ENCODE measurements at places on chromosomes 5 and 9.

GRCh38 chr9:9729082-9729481, 883.7 kb downstream of the PTPRD start:
- no peak for DNase-seq

- no peak for DNase-seq
These were observed 57.8 kb upstream of the C5orf46 start for GRCh38 chr5:147963948-147964693.

DNA sequence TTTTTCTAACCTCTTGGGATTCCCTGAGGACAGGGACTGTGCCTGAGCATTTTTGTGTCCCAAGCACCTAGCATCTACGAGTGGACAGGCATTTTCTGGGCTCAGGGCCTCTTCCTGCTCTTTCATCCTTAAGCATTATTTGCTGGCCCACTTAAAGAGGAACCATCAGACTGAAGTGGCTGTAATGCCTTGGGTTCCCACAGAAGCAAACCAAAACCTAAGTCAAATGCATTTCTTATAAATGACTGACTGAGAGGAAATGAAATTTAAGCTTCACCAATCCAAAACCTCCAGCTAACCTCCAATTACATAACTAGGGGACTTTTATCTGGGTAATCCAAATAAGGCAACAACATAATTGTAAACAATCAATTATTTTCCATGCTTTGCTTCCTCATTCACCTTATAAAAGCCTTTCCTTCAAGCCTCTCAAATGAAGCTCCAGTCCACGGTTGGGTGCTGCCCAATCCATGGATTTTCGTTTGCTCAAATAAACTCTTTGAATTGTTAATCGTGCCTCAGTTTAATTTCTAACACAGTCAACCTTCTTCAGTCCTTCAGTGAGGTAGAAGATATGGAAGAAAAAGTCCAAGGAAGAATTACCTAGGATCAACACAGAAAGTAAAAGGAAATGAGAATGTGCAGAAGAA, 25.3 kb upstream of the SLC31A2 start:
- DNase-seq = no peak

GRCh38 chr9:123113185-123113584, 79.7 kb downstream of the GPR21 start:
- DNase-seq = no peak

DNA sequence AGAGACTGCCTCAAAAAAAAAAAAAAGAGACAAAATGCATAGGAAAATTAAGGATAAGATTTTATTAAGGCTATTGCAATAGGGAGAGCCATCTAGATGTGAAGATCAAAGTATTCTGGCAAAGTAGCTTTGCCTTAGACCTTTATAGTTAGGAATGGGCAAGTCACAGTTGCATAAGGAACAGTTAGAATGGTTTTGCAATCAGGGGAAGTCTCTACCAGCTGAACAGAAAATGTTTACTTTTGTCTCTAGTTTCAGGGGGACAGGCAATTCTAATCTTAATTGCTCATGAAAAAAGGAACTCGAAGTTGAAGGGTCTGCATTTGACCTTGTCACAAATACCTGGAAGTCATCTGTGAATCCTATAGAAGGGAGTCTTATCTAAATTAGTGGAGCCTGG, 13.1 kb upstream of the ATP6V1G1 start:
- no peak for DNase-seq

- DNase-seq = no peak
These were observed 25.6 kb upstream of the SPATA31D4 start for GRCh38 chr9:81902626-81903025.

DNA sequence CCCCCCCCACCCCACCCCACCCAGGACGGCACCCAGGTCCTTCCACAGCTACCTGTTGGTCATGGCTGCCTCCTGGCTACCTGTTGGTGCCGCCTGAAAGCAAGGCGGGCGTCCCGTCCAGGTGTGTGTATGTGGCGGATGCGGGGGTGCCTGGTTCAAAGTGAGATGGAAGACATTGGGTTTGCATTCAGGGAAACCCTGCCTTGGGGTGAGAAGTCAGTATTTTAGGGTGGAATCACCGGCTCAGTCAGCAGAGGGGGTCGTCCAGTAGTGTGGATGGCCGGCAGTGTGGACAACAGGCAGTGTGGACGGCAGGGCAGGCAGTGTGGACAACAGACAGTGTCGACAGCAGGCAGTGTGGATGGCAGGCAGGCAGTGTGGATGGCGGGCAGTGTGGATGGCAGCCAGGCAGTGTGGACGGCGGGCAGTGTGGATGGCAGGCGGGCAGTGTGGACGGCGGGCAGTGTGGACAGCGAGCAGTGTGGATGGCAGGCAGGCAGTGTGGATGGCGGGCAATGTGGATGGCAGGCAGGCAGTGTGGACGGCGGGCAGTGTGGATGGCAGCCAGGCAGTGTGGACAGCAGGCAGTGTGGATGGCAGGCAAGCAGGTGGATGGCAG, 28.0 kb downstream of the NKD2 start:
- no peak for DNase-seq

DNA sequence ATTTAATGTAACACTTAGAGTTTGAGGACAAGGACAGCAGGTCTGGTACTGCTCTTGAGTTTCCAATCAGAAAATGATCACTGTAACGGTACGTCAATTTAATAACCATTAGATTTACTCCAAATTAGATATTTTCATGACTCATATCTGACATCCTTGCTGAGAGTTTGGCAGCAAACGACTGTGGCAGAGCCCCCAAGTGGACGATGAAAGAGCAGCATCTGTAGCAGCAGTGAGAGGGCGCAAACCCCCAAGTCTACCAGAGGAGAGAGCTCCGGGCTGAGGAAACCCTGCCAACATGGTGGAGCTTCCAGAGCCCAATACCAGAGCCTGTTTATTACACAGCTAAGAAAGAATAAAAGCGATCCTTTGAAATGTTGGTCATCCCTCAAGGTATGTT, 73.2 kb upstream of the EPB41L4A start:
- no peak for DNase-seq

DNA sequence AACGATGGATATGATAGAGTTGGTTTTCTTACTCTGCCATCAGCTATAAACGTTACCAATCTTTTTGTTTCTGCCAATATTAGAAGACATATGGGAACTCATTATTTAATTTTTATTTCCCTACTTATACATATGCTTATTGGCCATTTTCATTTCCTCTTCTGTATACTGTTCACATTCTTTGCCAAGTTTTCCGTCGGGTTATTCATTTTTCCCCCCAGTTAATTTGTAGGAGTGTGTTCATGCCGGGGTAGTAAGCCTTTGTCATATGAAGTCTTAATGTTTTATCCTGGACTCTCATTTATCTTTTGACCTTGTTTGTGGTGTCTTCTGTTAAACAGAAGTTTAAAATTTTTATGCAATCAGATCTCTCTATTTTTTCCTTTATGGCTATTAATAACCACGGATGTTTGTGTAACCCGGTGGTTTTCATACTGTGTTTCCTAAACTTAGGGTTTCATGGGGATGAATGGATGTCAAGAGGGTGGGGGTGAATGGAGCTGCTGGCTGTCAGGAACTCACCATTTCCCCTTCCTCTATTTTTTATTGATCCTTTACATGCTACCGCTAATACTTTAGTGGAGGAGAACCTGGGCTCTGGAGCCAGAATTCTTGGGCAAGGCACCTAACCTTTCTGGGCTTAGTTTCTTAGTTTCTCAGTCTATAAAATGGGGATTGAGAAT, 42.5 kb upstream of the PPARGC1B start:
- no peak for DNase-seq

GRCh38 chr5:105632043-105632442, 2038.7 kb downstream of the EFNA5 start:
- DNase-seq = no peak

DNA sequence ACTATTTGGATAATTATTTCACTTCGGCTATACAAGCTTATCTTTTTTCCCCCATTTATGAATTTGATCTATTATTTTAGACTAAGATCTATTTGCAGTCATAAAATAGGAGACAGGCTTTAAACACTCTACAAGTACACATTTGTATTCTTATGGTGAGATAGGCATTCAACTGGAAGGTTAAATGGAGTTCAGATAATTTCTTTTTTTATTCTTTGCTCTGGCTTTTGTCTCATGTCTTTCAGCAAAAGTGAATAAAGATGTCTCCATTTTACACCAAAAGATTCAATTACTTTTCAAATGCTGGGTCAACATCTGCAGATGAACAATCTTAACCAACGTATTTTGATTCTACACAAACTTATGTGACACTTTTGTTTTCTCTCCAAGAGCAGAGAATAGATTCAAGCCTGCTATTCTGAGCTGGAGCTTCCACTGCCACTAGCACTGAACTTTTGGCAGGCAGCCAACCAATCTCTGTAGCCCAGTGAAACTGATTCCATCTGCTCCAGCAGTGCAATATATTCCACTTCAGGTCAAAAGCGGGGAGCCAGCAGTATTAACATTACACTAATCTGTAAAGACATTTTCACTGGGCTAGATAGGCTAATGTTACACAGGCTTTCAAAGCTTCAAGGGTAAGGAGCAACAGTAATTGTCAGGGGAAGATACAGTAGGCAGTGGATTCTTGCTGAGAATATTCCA, 452.0 kb upstream of the ZNF608 start:
- DNase-seq = peak; percentile 76

DNA sequence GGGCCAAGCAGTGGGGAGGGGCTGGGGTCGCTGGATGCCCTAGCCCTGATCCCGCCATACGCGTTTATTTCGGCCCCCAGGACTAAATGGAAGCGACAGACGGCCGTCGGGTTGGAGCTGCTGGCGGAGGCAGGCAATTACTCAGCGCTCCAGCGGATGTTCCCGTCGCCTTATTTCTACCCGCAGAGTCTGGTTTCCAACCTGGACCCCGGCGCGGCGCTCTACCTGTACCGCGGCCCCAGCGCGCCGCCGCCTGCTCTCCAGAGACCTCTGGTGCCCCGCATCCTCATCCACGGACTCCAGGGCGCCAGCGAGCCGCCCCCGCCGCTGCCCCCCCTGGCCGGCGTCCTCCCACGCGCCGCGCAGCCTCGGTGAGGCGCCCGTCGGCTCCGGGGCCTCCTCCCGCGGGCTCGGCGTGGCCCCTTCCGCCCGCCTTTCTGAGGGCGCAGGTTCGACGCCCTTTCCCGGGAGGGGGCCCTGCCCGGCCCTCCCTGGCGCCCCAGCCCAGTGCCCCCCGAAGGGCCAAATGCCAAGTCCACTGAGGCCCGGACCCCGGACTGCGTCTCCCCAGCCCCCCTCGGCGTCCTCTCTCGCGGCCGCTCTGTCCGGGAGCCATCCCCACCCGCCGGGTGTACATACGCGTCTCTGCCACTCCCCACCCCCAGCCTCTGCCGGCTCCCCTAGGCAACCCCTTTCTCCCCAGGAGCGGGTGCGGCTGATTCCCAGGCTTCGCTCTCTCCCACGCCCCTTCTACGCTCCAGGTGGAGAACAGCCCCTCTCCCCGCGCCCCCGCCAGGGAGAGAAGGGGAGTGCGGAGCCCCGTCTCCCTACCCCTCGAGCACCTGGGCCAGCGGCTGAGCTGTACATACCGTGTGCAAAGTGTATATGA, 7.0 kb downstream of the BARHL1 start:
- DNase-seq = no peak

DNA sequence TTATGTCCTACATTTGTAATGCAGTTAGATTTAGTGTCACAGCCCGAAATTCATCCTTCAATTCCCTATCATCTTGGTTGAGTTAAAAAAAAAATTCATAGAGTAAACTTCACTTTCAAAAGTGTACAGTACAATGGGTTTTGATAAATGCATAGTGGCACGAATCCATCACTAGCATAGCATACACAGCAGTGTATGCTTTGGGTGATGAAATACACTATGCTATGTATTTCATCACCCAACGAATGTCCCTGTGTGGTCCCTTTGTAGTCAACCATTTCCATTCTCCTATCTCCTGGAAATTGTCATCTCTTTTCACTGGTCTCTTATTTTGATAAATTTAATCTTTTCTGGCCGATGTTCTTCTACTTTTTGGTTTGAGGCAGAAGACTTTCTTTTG, 129.4 kb upstream of the BASP1 start:
- no peak for DNase-seq

- DNase-seq = no peak
These were observed 33.6 kb downstream of the HTR4 start for GRCh38 chr5:148620696-148621095.

GRCh38 chr9:123040801-123041200, 7.3 kb downstream of the GPR21 start:
- DNase-seq = no peak

DNA sequence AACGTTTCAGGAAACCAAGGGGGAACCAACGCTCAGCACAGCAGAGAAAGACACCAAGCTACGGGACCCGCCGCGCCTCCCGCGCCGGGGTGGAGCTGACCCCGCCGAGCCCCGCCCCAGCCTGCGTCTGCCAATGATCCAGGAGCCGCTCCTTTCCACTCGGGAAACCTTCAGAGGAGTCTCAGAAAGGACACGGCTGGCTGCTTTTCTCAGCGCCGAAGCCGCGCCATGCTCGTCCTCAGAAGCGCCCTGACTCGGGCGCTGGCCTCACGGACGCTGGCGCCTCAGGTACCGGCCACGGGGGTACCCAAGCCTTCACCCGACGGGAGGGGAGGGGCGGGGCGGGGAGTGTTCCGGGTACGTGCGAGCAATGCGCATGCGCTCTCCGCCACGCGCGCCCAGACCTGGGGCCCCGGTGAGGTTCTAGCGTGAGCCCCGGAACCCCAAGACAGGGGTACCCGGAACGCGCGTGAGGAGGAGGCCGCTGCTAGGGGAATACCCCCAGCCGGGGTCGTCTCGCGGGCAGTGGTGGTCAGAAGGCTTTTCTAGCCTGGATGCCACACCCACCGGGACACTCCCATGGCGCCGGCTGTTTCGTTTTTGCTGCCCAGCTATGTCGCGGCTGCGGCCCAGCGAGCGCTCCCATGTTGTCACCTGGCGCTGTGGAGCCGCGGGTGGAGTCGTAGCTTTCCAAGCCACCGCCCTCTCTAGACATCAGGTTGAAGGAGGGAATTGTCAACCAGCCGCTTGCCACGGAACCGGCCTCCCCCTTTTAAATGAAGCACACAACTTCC, at the start of gene NIPSNAP3A:
NIPSNAP3A (plus strand) TSS at position 119 of the 794 bp plus-strand sequence; CDS start at position 229, 110 bp downstream.
- DNase-seq = peak; percentile 69

DNA sequence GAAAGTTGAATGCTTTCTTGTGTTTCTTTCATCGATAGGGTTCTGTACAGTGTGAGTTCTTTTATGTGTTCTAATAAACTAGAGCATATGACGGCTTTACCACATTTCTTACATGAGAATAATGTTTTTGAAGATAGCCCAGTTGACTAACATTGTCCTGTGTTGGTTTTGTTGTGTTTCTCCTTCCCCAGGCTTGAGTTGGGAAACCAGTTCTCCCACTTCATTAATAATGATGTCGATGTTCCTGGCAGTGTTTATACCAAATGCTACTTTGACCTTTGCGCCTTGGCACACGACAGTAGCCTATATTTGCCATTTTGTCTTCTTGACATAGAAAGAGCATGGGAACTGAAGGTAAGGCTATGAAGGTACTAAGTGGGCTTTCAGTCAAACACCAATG, 14.4 kb upstream of the ZNF782 start:
- DNase-seq = peak; percentile 15

- DNase-seq = peak; percentile 55
These were observed at the start of gene NME5 for GRCh38 chr5:138138949-138139780. Gene NME5 (minus strand): TSS chr5:138139428. CDS start chr5:138138780, 648 bp downstream.

GRCh38 chr5:68409259-68409658, 193.7 kb downstream of the PIK3R1 start:
- no peak for DNase-seq

All from NCI-H2029 treated with DMSO at 0.1 percent for 48 hours (cell line).